SW480 (cell line): ENCODE measurements at places on chromosomes 3 and 15.

DNA sequence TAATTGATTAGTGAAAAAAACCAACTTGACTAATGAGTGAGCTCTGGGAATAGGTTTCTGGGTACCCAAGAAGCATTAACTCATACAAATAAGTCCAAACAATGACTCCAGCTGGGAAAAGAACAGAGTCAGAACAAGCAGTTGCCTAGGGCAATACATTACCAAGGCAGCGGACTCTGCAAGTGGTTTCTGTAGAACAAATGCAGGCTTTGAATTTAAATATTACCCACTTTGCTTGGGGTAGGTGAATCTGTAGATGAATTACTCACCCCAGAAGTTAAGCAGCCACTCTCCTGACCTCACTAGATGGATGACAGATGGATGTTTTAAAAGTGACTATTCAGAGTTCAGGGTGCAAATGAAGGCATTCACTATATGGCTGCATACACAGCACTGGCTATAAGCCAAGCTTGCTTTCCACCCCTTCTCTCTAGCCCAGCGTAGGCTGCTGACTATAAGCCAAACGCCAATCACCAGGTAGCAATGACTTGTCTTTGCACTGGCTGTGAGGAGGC is 73.1 kb upstream of the BHLHE40 start:
- no peak for DNase-seq

GRCh38 chr3:172146349-172146748 is 107.0 kb downstream of the FNDC3B start:
- DNase-seq: no peak

DNA sequence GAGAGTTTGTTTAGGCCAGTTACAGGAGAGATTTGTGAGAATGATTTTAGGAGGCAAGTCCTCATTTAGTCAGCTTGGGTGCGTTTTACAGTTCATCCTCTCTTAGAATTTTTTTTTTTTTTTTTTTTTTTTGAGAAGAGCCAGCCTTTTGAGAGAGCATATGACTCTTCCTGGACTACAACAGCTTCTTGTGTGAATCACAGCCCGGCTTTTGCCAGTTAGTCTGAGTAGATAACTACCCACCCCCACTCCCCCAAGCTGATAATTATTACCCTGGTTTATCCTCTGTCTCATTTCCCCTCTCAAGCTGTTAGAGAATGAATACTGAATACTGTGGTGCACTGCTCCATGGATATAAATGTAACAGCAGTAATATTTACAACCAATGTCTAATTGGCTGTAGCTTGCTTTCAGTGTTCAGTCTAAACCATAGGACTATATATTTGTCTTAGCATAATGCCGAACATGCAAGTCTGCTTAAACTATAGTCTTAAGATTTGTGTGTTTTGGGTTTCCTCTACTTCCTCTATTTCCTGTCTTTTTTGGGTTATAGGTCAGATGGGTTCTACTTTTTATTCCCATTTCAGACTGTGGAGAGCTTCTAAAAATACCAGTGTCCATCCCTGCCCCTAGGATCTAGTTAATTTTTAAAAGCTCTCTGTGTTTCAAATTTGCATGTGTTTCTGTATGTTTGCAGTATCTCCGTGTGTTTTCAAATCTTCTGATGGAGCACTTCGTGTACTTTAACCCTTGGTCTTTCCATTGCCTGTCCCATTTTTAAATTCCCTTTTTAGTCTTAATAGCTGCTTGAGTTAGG is 8.0 kb downstream of the CHD2 start:
- DNase-seq: no peak

GRCh38 chr3:177835008-177835407 is 637.7 kb upstream of the TBL1XR1 start:
- DNase-seq: peak; percentile 78

DNA sequence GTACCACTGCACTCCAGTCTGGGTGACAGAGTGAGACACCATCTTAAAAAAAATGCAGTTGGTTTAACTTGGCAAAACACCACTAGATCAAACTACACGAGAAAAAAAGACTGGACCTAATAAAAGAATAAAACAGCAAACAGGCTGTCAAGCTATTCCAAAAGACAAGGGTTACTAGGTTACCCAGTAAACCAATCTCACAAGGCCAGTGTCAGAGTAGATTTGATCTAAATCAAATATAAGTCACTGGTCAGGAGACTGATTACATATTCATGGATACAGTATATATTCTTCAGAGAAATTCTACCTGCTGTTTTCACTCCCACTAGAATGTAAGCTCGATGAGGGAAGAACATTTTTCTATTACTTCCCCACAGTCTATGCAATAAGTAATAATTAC is 2.5 kb upstream of the GANC start:
- DNase-seq: no peak

DNA sequence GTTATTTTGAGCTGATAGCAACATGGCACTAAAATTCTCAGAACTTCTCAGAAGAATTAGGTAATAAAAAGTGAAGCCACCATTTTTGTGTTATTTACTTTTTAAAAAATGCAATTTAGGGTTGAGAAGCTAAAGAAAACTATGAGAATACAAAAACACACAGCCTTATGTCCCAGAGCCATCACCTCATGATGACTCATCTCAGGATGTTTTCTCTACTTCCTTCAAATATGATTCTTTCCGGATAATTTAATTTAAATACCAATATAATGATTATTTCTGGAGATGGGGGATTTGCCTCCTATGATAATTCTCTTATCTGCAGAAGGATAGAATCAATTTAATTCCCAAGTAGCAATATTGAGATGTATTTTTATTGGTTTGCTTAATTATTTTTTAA is 105.6 kb upstream of the BFSP2 start:
- DNase-seq: no peak

- no peak for DNase-seq
Observed at GRCh38 chr3:169759256-169759655, 5.6 kb downstream of the TERC start.

DNA sequence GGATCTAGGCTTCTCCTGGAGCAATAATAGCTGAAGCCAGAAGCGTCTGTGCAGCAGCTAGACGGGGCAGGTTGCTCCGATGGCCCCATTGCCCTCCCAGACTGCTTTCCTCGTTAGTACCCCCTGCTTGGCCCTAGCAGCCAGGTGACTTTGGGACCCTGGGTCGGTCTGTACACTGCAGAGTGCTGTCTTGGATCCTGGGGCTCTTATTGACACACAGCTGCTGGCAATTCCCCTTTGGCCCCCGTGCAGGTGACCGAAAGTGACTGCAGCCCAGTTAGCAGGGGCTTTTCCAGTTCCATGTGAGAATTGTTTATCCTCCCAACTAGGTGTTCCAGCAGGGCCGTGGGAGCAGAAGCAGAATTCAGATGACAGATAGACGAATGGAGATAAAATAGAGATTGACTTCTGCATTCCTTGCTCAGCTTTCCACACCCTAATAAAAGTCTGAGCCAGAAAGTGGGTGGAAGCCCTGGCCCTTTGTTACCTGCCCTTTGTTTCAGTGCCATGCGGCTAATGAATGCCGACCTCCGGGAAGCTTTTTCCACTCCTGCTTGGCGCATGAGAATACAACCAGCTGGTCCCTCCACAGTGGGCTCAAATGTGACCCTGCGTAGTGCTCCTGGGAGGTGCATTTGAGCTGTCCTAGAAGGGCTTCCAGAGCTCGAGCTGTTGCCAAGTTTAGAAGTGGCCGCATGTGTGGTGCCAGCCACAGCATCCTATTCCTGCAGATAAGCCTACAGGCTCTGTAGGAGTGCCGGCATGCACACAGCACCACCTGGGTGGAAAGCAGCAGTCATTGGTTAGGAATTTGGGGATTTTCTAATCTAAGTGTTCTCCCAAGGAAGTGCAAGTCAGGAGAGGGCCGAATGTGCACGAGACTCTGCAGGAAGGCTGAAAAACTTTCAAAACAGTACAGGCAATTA is 94.4 kb downstream of the SLCO3A1 start:
- peak; percentile 22 for DNase-seq

DNA sequence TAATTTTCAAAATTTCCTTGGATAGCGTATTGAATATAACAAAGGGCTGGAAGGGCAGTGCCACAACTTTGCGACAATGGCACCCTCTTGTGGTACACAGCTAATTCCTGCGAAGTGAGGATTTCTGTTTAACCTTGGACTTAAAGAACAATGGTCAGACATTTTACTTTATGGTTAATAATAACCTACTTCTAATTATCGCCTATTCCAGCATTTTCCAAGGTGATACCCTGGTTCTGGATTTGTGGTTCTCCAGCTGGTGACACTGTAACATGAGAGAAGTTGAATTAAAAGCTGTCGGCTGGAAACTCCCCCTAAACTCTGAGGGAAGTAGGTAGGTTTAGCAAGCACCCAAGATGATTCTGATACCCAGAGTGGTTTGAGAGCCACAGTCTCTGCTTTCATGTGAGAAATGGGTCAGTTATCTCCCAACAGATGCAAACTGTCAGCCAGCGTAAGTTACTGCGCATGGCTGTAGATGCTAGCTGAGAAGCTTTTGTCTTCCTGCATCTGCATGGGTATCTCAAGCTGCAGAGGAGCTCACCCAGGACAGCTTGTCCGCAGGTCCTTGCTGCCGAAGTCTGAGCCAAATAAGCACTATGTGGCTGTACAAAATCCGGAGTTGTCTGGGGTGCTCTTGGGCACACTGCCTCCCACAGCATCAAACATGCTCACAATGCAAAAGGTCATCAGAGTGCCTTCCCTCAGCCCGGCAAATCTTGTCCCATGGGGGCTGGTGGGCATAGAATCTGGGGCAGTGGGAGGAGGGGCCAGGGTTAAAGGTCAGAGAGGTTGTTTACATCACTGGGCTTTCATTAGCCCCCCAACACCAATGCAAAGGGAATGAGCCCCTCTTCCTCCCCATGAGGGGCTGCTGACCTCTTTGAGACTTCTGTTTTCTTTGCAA is 6.6 kb upstream of the CHSY1 start:
- peak; percentile 59 for DNase-seq
